Left colon (tissue), 2 donors: ENCODE measurements at places on chromosomes 16 and 17. TPM values are rescaled to one million over a fixed set of nuclear protein-coding genes. Genes with fewer than 3 reads are reported as not detected.

Gene PIP4K2B
- total RNA-seq = 18.5 TPM

Gene FSCN2
- total RNA-seq = 4.9 TPM

Gene ATP2A1
- total RNA-seq = 0.47 TPM

Gene ARHGAP44
- 71.1 TPM for total RNA-seq

Gene KCNJ18
- total RNA-seq = not detected

Gene RNF43
- 37.3 TPM for total RNA-seq

Gene MYH11
- 579 TPM for total RNA-seq

Gene ABI3
- 7.6 TPM for total RNA-seq

- DNase-seq = no peak
Measured at GRCh38 chr17:66692421-66692690, 142.6 kb upstream of the CACNG5 start.

- DNase-seq = no peak
Measured at GRCh38 chr17:51083981-51084380, 36.7 kb downstream of the SPAG9 start.

GRCh38 chr16:9965079-9965478, 217.1 kb downstream of the GRIN2A start:
- DNase-seq = no peak

GRCh38 chr17:5555254-5555653, 29.1 kb downstream of the NLRP1 start:
- no peak for DNase-seq

DNA sequence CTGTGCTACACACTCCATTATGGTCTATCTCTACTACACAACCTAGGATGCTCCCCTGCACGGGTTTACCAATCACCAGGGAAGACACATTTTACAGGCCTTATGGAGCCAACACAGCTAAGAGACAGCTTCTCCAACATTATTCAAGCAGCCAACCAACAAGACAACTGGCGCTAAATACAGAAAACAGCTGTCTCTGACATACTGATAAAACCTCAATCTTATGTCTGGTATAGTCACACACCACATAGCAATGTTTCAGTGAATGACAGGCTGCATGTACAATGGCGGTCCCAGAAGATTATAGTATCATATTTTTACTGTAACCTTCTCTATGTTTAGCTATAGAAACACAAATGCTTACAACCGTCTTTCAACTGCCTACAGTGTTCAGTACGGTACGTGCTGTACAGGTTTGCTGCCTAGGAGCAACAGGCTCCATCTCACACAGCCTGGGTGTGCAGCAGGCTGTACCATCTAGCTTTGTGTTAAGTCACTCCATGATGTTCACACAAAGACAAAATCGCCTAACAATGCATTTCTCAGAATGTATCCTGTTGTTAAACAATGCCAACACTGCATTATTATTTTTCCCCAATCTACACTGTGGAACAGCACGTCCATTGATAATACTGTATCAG, 10.9 kb downstream of the USP22 start:
- DNase-seq = no peak

GRCh38 chr16:71969353-71969752, 30.8 kb downstream of the PKD1L3 start:
- no peak for DNase-seq

DNA sequence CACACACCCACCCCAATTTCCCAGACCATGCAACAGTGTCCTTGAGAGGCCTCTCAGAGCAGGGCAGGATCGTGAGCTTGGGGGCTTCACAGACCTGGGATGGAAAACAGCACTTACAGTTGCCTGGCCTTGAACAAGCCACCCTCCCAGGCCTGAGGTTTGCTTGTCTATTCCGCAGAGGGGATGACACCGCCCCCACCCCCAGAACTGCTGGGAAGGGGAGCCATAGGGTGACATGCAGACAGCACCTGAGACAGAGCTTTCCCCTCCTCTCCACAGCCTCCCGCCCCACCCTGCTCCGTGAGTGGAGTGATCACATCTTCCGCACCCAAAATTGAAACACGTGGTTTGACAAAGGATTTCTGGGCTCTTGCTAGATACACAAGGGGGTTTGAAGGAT, 131.5 kb upstream of the TNRC6C start:
- DNase-seq = no peak

- DNase-seq = no peak
Measured at GRCh38 chr16:12976936-12977335, 75.5 kb downstream of the SHISA9 start.

GRCh38 chr16:2486645-2487516, 12.0 kb downstream of the TBC1D24 start:
- peak; percentile 81 for DNase-seq

GRCh38 chr17:55383771-55384642, 37.6 kb downstream of the MMD start:
- no peak for DNase-seq

DNA sequence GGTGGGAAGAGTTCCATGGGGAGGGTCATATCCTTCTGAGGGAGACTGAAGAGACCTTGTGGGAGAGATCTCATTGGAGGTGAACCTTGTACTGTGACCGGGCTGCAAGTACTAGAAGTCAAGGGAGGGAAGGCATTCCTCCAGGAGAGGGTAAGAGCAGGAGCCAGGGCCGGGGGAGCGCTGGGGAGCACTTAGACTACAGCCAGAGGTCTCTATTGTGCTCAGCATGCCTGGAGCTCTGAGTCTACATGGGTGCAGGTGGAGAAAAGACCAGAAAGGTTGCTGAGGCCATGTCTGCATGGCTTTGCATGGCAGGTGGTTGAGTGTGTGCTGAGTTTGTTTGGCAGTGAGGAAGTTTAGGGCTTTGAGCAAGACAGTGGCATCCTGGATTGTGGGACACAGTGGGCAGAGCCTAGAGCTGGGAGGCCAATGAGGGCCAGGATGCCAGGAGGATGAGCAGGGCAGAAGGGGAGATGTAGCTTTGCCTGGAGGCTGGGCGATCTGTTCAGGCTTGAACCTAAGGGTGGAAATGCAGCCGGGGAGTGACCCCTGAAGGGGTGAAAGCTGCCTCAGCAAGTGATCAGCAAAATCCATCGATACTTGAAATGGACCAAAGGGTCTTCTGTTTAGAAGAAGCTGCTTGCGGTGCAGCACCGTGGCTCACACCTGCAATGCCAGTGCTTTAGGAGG, 317.4 kb upstream of the TNRC6C start:
- DNase-seq = no peak

DNA sequence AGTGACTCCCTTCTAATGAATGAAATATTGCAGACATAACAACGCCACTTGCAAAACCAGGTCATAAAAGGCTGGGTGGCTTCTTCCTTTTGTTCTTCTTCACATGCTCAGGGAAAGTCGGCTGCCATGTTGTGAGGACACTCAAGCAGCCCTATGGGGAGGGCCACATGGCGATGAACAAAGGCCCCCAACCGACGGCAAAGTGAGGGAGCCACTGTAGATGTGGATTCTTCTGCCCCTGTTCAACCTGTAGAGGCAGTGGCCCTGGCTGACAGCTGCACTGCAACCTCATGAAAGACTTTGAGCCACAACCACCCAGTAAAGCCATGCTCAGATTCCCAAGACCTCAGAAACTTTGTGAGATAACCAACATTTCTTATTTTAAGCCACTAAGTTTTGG, 203.5 kb upstream of the TNRC6C start:
- DNase-seq = peak; percentile 4

- DNase-seq = no peak
Measured at GRCh38 chr17:67125417-67125816, 81.1 kb downstream of the CACNG1 start.

DNA sequence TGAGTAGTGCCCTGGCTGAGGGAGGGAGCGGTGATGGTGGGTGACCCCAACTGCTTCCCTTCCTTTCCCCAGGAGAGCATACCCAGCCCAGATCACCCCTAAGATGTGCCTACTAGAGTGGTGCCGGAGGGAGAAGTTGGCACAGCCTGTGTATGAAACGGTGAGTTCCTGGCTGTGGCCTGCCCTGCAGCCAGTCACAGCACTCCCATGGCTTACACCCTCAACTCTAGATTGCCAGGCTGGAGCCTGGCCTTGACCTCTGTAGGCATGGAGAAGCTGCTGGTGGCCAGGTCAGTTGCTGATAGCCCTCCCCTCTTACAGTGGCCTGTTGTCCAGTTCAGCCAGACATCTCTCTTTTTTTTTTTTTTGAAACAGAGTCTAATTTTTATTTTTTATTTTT, 8.6 kb upstream of the NFATC3 start:
- no peak for DNase-seq

- peak; percentile 92 for DNase-seq
Measured at GRCh38 chr16:30949650-30950515, 1.0 kb downstream of the ORAI3 start.

DNA sequence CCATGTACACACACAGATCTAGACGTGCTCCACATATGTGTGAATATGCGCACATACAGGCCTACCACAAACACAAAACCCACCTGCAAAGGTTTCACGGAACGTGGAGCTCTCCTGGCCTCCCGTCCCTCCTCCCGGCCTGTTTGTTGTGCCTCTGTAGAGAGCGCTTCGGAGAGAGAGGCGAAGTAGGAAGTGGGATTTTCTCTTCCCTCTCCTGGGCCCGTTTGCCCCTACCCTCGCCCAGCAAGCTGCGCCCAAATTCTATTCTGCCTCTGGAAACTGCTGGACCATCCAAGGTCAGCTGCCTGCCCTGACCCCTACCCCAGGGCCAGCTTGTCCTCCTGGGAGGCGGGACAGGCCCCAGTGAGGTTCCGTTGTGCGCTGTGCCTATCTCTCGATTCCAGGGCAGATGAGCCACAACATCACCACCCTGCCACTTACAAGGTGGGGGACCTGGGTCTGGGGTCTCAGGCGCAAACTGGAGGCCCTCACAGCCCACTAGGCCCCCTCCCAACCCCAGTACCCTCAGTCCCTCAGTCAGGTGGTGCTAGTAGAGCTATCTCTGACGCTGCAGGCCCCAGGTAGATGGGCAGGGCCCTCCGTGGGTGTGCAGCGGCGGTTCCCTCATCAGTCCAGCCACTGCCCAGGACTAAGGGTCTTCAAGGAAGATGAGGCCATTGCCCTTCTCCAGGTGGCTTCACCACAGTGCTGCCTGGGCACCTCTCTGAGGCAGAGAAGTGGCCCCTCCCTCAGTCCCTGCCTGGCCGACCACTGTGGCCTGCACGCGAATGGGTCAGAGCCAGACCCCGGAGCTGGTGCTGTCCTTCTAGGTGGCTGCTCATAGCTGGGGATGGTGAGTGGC, 54.2 kb downstream of the BEAN1 start:
- no peak for DNase-seq

DNA sequence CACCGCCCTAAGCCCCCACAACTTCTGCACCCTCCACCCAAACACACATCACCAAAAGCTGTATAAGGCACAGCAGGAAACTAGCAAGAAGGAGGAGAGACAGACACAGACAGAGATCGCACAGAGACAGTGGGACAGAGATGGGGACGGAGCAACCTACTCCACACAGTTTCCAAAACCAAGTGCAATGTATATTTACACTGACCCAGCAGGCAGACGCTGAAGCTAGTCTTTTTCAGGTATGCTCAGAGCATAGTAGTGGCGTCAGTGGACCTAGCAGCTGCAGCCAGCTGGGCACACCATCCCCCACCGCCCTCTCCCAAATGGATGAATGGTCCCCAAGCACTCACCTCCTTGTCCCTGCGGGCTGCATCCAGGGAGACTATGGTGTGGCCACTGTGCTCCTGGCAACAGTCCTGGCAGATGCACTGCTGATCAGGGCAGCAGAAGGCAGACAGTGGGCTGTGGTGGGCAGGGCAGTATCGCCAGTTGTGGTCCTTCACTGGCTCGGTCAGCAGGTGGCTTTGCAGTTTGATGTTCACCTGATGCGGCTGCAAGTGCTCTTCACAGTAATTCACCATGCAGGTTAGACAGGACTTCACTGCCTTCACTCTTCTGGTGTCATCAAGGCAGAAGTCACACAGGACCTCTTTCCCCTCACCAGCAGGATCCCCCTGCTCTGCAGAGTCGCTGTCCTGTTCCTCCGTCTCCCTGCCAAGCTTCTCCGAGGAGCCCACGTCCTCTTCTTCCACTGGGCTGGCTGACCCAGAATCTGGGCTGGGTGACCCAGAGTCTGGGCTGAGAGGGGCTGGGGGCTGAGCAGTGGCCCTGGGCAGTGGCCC, 31.5 kb upstream of the FBXW10B start:
- peak; percentile 45 for DNase-seq

- peak; percentile 55 for DNase-seq
Measured at GRCh38 chr17:75110234-75110937, 617 bp downstream of the ARMC7 start.

DNA sequence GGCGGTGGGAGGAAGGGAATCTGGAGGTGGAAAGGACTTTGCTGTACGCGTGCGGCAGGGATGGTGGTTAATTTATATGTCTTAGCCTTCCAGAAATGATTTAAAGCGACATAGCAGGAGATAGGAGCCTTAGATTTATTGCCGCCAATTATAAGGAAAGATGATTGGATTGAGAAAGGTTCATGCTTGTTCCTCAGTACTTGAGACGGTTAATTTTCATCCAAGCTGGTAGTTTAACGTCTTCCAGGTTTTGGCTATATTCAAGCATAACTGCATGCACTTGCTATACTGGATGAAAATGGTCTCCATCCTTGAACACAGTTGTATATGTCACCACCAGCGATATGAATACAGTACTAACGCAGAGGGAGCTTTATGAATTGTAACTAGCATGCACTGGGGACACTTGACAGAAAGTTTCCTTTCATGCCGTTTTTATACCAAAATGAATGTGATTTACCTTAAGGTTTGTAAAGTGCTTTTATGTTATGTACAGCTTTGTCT, 610 bp upstream of the PEX12 start:
- DNase-seq = no peak

DNA sequence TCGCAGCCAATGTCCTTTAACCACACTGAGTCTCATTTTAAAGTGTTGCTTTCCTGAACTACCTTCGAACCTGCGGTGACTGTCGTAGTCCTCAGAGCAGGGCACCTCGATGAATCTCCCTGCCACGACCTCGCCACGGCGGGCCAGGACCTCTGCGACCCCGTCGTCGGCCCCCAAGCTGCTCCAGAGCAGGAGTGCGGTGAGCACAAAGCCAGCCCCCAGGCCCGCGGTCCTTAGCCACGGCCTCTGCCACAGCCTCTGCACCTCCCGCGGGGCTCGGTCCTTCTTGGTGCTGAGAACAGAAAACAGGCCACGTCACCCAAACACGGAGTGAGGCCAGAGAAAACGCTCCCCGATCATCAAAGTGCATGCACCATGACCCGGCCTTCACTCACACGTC, 2.8 kb upstream of the HEXD start:
- no peak for DNase-seq

DNA sequence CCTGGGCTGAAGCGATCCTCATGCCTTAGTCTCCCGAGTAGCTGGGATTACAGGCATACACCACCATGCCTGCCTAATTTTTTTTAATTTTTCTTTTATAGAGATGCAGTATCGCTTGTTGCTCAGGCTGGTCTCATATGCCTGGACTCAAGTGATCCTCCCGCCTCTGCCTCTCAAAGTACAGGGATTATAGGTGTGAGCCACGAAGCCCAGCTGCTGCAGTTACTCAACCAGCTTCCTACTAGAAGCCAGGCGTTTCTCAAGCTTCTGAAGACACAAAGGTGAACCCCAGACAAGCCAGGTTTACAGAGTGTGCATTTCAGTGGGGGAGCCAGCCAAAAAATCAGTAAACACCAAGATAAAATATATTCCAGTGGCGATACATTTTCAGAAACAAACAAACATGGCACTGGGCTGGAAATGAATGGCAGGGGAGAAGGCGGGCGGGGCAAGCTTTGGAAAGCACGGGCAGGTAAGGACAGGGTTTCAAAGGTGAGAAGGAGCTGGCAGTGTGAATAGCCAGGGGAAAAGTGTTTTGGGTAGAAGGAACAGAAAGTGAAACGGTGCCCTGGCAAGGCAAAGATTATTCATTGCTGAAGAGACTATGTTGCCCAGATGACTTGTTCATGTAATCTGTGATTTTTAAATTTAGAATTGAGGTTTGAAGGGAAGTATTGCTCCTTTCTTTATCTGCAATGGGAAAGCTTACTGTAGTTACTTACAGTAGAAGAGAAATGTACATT, 471.1 kb downstream of the WWOX start:
- no peak for DNase-seq
